Esophagus squamous epithelium (tissue), 5 donors: ENCODE measurements at places on chromosomes 3 and 15. TPM values are rescaled to one million over a fixed set of nuclear protein-coding genes. Genes with fewer than 3 reads are reported as not detected.

EPHB1 gene
- 0.44 TPM for total RNA-seq

SCAANT1 gene
- total RNA-seq = not detected

RNU6-1 gene
- total RNA-seq = not detected

DYNC1LI1 gene
- 12.8 TPM for total RNA-seq

GOLGA8O gene
- not detected for total RNA-seq

ZNF717 gene
- total RNA-seq = 9.3 TPM

CAMK1 gene
- 4.4 TPM for total RNA-seq

DNA sequence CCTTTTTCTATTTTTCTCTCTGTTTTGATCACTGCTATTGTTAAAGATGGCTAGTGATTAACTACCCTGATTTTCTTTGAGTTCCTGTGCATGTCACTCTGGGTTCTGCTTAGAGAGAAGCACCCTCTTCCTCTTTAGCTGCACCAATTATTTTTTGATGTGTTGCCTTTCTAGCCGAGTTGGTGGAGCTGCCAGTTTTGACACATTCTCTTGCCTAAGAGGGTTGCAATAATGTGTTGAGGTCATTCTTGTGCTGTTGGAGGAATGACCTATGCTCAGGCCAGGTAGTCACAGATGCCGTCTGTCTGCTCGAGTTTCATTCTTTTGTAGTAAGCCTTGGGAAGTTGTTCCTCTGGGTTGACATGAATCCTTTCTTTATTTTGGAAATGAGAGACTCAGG lies 84.6 kb upstream of the DPH6 start:
- no peak for DNase-seq

- no peak for DNase-seq
Measured at GRCh38 chr3:113948015-113948917, 453 bp downstream of the ZDHHC23 start.

DNA sequence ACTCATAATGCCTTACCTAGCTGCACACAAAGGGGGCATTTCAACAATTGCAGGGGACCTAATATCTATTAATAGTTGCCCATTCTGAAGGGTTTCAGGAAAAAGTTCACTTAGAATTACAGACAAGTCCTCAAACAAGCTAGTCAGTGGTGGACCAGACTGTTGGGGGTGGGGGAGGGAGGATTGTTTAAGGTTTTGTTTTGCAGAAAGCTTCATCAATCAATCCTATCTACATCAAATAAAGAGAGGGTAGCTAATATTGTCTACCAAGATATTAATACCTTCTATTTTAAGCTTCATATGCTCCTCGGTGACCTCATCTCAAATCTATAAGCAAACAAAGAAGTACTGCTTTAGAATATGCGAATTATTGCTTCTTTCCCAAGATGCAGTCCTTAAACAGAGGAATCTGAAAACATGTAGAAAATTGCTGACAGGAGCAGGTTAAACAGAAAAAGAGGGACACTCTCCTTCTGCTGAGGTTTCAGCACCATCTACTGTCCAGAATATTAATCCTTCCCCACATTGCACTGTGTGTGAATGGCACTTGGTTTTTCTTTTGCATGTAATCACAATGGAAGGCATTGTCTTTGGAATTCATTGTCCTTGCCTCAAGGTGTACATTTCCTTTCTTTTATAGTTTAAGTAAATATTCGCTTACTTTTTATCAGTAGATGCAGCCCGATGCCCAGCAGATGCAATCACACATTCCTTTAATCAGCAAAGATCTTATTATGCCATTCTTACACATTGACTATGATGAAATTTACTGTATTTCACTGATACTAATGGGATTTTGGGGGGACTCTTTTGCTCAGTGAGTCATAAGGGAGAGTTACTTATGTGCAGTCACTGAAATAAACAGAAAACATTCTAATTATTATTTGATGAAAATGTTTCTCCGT lies 94.7 kb downstream of the IL5RA start:
- DNase-seq = no peak

GRCh38 chr15:31062310-31062847 lies 39.1 kb downstream of the TRPM1 start:
- no peak for DNase-seq

DNA sequence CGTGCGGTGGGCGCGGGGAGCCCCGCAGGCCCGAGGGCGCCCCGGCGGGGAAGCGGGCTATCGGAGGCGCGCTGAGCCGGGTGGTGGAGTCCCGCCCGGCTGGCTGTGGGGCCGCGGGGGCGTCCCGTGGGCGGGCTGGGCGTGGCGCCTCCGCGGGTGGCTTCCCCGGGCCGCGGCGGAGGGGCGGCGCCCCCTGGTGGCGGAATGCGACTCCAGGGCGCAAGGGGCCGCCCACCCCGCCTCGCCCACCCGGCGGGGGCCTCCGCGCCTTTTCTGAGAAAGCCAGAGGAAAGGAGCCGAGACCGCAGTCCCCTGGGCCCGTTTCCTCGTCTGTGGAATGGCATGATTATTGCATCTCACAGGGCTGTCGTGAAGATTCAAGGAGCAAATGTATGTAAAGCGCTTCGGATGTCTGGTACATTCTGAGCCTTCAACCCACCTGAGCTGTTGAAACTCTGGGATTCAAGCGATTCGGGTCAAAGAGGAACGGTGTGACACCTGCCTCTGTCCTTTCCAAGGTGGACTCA lies 31.9 kb upstream of the RAB6B start:
- no peak for DNase-seq

DNA sequence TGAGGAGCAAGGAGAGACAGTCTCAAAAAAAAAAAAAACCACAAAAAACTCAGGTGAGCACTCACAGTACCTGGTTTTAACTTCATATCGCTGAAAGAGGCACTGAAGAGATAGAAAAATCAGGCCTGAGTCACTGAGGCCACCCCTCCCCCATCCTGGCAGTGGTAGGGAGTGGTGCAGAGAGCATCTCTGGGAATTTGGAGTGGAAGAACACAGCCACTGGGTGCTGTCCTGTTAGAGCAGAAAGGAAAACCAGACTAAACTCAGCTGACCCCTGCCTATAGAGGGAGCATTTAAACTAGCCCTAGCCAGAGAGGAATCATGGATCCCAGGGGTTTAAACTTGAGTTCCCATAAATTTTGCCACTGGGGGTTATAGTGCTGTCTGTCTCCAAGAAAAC lies 22.2 kb upstream of the DNAJC13 start:
- no peak for DNase-seq

DNA sequence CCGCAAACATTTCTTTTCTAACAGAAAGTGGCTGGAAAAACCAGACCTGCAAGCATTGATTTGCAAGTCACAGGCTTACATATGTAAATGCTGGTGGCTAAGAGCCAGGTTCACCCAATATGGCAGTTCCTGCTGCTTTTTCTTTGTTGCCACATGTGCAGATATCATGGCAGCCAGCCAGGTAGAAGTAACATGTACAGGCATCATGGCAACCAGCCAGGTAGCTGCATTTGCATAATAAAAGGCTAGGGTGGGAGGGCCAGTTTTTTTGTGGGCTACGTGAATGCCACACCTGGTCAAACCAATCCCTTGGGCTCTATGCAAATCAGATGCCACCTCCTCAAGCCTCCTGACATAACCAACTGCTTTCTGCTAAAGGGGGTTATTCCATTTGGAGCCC lies 2.8 kb upstream of the SMCO1 start:
- no peak for DNase-seq

- DNase-seq = no peak
Measured at GRCh38 chr3:14425581-14426304, 23.3 kb downstream of the SLC6A6 start.

DNA sequence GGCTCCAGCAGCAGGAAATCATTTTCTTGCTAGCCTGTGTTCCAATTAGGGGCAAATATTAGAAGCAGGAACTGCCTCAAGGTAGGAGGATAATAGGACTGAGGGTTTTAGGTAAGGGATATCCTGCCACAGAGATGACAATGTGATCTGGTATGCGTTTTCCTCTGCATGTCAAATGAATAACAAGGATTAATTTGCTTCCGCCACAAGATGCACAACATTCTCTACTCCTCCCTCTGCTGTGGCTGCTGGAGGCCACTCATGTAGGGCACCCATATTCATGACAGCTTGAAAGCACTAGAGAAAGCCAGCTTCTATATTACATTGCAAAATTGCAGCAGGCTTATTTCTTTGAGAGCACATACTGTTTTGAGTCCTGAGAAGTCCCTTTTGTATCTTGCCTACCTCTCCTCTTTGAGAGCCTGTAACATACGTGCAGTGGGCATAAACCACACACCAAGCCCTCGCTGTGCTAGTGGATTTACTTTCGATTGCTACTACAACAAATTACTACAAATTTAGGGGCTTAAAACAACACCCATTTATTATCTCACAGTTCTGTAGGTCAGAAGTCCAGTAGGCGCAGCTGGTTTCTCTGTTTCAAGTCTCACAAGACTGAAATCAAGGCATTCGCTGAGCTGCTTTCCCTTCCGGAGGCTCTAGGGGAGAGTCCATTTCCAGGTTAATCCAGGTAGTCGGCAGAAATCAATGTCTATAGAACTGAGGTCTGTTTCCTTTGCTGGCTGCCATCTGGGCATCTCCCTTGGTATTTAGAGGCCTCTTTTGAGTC lies 5.9 kb upstream of the CD47 start:
- DNase-seq = no peak

DNA sequence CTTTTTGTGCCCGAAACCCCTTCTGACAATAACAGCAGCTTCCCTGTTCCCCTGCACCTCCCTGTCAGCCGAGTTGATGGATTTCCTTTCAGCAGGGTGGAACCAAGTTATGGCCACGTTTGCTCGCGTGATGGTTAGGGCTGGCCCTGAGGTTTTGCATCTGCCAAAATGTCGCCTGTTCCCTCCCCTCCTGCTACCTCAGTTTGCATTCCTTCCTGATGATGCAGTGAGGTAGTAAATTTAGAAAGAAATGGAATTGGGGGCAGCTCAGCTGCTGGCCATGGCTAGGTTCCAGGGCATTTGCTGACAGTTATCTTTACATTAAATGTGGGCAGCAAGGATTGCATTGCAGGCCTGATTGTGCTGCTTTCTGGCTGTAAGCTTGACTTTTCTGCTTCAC lies 13.2 kb downstream of the LIMD1 start:
- no peak for DNase-seq

GRCh38 chr3:52891164-52891563 lies 6.2 kb downstream of the STIMATE start:
- no peak for DNase-seq

DNA sequence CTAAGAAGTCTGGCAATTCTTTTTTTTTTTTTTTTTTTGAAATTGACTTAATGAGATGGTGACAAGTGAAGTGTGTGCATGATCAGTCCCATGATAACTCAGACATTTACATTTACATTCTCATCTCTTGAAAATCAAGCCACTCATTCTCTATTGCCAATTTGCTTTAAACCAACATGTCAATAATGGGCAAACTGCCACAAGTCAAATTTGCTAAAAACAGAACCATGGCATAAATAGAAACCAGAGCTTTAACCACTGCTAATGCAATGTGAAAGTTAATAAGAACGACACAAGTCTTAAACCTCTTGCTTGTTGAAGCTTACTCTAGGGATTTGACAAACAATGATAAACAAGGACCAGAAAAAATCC lies 12.0 kb upstream of the COL8A1 start:
- no peak for DNase-seq

DNA sequence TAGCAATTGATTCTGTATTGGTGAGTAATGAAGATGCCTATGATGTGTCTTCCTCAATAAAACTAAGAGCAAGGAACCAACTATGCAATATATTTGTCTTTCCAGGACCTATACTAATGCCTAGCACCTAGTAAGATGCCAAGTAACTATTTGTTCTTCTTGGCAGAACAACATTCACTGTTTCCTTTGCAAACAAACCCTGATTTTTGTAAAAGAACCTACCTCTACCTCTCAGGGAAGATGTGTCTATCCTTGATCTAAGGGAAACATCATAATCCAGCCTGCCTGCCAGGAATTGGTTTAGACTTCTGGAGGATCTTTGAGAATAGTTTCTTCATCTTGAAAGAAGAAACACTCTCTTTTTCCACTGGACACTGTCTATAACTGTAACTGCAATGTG lies 3.8 kb upstream of the ADPRH start:
- DNase-seq = no peak

GRCh38 chr3:179404307-179404706 lies 47.0 kb downstream of the GNB4 start:
- no peak for DNase-seq

- DNase-seq = no peak
Measured at GRCh38 chr15:101446518-101447167, 42.9 kb downstream of the PCSK6 start.

- no peak for DNase-seq
Measured at GRCh38 chr15:67136802-67137201, 71.4 kb downstream of the SMAD3 start.

- DNase-seq = no peak
Measured at GRCh38 chr15:75069301-75069925, 46.0 kb downstream of the PPCDC start.

- DNase-seq = no peak
Measured at GRCh38 chr3:43290956-43291355, 4.6 kb downstream of the SNRK start.

- no peak for DNase-seq
Measured at GRCh38 chr3:69359339-69359893, 26.5 kb downstream of the FRMD4B start.

DNA sequence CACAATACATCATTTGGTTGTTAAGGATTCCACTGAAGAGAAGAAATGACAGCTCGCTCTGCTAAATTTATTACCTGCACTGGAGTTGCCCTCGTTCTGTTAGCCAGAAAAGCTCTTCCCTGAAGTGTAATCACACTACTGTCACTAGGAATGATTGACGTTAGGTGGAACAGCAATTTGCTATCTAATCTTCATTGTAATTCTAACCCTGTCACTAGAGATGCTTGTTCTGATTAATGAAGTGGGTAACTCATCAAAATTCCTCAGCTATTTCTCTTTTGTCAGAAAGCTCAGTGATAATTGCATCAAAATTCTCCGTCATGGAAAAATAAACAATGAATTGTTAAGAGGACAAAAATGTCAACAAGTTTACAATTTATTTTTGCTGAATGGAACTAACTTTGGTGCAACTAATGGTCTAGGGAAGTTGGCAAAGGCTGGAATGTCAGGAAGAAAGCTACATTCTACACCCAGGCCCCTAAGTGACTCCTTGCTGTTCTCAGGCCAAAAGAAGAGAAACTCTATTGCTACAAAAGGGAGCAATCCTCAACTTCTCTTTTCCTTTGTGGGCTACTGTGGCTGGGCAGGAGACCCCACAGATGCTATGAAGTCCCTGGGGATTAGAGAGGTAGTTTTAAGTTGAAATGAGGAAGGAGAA lies 34.1 kb downstream of the CCDC191 start:
- no peak for DNase-seq

DNA sequence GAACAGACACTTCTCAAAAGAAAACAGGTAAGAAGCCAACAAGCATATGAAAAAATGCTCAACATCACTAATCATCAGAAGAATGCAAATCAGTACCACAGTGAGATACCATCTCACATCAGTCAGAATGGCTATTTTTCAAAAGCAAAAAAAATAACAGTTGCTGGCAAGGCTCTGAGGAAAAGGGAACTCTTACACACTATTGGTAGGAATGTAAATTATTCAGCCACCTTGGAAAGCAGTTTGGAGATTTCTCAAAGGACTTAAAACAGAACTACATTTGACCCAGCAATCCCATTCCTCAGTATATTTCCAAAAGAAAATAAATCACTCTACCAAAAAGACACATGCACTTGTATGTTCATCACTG lies 95.6 kb downstream of the APBA2 start:
- no peak for DNase-seq
